CD8-positive, alpha-beta memory T cell (primary cell): ENCODE measurements at places on chromosomes 3 and 15.

DNA sequence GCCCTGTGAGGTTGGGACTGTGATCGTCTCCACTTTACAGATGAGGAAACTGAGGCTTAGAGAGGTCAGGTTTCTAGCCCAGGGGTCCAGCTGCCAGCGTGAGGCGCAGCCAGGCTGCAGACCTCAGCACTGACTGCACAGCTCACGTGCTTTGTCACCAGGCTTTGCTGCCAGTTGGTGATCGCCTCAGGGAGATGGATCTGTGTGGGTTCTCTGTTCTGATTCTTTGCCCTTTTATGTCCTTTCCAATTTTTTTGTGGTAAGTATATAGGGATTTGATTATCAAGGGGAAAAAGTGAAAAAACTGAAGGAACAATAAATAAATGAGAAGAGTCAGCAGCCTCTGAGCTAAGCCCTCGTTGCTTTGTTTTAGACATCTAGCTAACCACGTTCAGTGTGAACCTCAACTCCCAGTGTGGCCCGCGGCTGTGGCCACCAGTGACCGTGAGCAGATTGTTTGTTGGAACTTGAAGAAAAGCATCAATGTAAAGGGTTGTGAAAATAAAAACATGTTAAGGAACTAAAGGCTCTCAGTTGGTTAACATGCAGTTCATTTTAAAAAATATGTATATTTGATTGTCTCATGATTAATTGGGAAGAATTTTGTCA lies 117.6 kb downstream of the PDE8A start:
- DNase-seq: no peak

DNA sequence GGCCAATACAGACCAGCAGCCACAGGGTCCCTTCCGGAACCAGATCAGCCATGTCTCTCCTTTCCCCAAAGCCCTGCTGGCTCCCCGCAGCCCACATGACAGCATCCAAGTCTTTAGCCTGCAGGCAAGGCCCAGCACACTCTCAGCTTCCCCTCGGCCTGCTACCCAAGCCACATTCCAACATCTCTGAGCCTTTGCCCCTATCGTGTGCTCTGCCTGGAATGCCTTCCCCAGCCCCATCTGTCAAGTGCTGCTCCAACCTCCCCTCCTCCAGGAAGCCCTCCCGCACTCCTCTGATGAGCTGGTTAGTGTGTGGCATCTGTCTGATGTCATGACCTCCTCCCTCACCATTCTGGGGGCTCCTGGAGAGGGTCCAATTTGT lies 8.5 kb downstream of the PLXND1 start:
- DNase-seq: no peak

DNA sequence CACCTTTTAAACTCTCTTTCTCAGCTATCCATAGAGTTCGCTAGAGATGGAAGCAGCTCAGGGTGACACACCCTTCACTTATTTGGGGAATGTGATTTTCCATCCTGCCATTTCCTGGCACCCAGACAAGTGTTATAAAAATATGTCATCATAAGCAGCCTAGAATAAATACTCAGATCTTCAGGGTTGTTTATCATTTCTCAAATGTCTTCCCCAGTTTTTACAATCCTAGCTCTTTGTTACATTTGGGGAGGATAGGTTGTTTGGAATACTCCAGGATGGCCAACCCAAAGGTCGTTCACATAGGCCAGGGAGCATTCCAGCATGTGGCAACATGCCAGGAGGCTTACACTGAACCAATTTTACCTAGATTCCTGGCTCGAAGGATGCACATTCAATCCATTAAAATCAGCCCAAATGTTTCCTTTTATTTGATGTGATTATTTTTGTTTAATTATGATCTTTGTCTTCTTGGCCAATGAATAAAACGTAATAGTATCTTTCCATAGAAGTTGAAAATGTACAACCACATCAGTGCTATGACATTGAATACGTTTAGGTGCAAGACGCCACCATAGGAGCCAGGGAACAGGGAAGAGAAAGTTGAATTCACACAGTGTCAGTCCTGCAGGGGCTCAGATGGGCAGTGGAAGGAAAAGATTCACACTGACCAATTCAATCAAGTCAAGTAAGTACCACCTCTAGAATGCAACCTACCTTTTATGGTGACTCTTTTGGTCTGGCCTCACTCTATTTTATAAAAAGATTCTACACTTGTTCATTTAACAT lies 537.7 kb upstream of the MDFIC2 start:
- no peak for DNase-seq

- DNase-seq: no peak
Observed at GRCh38 chr3:169604568-169604967, 58.9 kb downstream of the MECOM start.

- no peak for DNase-seq
Observed at GRCh38 chr15:96122077-96123027, 208.1 kb upstream of the NR2F2 start.

GRCh38 chr15:71252044-71252739 lies 136.9 kb downstream of the THSD4 start:
- DNase-seq: no peak

- no peak for DNase-seq
Observed at GRCh38 chr3:132004571-132004970, 30.2 kb downstream of the CPNE4 start.

DNA sequence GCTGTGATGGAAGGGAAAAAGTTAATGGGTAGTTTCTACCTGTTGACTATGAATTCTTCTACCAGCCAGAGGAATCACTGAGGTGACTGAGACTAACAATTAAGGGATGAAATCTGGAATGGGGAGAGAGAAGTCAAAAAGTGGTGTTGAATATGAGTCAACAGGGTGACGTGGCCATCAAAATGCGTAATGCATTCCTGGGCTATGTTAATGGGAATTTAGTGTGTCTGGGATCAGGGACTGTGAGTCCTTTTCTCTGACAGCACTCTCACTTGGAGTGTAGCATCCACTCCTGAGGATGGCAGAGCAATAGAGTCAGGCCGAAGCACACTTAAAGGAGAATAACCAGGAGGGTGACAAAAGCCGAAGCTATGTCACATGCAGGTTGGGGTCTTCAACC lies 60.4 kb downstream of the MESD start:
- DNase-seq: no peak

DNA sequence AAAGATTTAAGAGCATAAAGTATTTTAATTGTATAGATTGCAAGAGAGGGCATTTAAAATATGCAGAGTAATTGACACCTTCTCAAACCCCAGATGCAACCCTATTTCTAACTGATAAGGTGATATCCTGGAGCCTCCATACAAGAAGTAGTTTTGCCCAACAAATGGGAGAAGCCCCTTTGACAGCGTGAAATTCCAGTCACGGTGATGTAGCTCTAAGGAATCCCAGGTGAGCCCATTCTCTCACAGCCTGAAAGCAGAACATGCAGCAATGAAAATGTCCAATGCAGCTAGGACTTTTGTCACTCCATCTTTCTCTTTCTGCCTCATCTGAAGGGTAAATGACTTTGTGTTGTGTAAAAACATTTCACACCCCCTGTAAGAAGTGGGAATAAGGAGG lies 96.4 kb downstream of the TMEM212 start:
- no peak for DNase-seq

- DNase-seq: no peak
Observed at GRCh38 chr15:90599116-90599515, 69.4 kb downstream of the CRTC3 start.

DNA sequence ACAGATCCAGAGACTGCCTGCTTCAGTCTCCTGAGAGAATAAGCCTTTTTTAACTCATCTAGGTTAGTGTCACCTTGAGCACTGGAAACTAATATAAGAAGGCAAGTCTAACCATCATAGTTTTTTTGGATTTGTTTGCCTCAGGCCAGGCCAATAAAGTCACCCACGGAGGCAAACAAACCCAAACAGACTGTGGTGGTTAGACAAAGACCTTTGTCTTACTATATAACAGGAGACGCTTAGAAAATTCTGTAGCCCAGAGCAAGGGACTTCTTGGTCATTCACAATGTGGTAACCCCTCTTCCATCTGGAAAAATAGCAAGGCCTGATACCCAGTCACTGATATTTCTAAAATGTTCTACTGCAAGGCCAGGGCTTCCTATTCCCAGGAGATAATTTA lies 45.3 kb upstream of the PPP2R3A start:
- DNase-seq: no peak

DNA sequence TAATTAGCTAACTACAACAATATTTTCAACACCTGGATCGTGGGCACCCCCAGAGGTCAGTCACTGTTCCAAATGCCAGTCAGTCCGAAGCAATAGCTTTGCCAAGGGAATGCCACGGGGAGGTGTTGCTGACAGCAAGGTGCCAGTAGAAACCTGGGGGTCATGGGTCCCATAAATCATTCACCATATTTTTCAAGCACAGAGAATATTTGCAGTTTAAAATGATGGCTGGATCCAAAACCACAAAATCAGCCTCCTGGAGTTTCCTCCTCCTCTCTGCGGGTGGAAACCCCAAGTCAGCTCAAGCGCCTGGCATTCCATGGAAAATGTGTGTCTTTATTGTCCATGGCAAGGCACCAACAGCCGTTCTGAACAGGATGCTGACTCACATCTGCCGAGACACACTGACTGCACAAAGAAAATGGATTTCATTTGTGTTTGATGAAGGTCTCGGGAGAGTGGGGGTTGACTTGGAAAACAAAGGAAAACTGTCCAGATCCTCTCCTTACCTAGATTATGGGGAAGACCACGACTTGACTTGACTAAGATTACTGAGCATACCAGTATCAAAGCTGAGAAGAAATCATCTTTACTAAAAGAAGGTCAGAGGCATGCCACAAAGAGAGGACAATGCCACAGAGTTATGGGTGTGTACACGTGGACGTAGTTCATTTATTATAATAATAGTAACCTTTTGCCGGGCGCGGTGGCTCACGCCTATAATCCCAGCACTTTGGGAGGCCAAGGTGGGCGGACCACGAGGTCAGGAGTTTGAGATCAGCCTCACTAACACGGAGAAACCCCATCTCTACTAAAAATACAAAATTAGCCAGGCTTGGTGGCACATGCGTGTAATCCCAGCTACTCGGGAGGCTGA lies 26.4 kb downstream of the ANXA2 start:
- DNase-seq: no peak

DNA sequence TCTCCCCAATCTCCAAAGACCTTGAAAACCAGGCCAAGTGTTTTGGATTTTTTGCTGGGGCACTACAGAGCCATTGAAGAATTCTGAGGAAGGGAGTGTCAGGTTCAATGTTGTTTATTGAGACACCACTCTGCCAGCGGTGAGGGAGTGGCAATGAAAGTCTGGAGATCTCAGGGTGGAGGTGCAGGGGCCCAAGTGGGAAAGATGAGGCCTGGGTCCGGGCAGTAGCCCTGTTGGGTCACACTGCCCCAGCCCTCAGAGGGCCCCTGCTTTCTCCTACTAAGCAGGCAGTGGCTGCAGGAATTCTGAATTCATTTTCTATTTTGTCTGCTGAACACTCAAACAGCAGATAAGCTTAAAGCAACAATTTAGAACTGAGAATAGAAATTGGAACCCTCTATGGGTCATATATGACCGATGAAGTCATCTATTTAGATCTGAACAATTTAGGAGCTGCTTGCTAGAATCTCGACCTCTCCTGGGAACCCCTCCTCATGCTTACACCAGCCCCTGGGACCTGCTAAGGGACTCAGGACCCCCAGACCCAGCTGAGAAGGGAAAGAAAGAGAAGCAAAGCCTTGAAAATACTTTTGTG lies 17.9 kb downstream of the HRH1 start:
- DNase-seq: no peak

DNA sequence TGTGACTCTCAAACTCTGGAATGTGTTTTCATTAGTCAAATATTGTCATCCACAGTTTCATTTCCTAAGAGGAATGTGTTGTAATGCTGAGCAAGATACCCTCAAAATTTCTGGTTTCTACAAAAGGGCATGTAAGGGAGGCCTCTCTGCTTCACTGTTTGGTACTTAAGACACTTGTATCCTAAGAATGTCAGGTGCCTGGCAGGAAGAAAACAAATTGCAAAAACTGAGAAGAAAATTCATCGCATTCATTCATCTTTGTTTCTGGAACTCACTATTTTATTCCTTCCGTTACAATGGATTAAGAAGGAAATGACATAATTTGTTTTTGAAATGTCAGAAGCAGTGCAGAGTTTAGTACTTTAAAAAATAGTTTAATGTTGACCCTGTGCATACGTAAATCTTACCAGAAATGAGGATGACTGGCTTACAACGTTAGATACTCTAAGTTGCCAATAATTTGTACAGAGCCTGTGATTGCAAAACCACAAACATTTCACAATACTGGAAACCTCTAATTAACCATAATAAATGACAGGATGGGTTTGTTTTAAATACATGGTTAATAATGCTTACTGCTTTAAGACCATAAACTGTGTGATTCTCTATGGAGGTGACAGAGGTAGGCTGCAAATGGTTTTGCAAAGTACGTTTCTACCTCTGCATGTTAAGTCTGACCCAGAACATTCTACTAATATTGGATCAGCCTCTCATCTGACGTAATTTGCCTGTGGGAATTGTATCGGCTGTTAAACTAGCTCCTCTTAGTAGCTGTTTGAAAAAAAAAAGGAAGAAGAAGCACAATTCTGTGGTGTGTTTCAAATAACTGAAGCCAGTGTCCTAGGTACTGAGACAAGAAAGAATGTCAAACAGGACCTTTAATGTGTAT lies 477.8 kb downstream of the RBMS3 start:
- DNase-seq: no peak

- no peak for DNase-seq
Observed at GRCh38 chr3:122586098-122586497, 8.6 kb downstream of the PARP15 start.

- DNase-seq: no peak
Observed at GRCh38 chr15:64589435-64590084, 129.2 kb downstream of the ZNF609 start.

GRCh38 chr15:101723171-101723873 lies 951 bp downstream of the TARS3 start:
- DNase-seq: peak; percentile 34

DNA sequence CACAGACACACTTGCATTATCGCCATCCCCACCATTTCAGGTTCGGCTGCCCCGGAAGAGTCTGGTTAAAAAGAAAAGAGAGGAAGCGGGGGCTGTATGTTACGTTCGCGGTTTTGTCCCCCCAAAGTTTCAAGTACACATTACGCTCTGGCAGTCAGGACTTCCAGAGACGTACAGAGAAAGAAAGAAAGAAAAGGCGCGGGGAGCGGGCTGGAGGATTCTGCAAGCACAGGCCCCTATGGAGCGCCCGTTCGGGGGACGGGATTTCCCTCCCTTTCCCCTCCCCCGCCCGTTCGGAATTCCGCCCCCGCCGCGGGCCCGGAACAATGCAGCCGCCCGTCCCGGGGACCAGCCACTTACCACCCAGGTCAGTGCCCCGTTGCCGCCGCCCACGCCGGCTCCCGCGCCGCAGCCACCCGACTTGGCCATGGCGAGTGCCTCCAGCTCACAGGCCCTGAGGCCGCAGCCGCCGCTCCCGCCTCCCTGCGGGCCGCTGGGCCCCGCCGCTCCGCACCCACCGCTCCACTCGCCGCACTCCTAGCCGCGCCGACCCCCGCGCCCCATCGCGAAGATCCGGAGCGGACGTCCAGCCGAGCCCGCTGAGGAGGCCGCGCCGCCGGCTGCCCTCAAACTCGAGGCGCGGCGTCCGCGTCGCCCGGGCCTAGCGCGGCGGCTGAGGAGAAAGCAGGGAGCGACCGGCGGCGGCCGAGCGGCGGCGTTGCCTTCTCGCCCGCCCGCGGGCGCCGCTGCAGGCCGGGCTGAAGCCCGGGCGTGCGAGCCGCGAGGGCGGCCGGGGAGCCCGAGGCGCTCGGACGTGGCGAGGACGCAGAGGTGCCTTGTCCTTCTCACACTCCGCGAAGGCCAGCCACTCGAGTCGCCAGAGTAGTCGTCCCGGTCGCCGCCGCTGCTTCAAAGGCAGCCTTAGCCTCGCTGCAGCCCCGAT lies 567 bp downstream of the TOP2B start:
- peak; percentile 68 for DNase-seq
